Ovary (tissue), 10 donors: ENCODE measurements at places on chromosomes 2 and 18.
A peak's percentile ranks its signal among the peaks of the same experiment; 100 is the strongest.

DNA sequence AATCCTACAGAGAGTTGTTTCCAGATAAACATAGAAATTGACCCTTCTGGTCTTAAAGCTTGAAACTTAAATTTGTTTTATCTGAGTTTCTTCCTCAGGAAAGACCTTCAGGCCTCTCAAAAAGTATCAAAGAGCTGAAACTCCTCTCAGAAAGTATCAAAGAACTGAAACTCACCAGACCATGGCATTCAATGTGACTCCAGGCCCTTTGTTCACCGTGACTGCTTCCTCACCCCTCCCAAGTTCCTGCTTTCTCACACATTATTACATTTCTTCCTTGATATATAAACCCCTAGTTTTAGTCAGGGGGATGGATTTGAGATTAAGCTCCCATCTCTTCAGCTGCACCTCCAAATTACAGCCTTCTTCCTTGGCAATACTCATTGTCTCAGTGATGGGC is 6.0 kb downstream of the ANKMY1 start:
- no peak for DNase-seq

DNA sequence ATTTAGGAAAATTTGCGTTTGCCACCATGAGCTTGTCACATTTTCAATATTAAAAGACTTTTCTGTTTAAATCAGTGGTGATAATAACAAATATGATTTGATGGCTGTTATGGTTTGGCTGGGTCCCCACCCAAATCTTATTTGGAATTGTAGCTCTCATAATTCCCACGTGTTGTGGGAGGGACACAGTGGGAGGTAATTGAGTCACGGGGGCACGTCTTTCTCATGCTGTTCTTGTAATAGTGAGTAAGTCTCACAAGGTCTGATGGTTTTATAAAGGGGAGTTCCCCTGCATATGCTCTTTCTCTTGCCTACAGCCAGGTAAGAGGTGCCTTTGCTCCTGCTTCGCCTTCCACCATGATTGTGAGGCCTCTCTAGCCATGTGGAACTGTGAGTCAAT is 83.4 kb upstream of the RGPD4 start:
- no peak for DNase-seq

- no peak for DNase-seq
These were observed 195.4 kb downstream of the ZEB2 start for GRCh38 chr2:144324446-144325045.

GRCh38 chr2:208657468-208657867 is 250.9 kb downstream of the PTH2R start:
- DNase-seq: no peak

- DNase-seq: no peak
These were observed 45.7 kb downstream of the QPCT start for GRCh38 chr2:37389989-37390765.

DNA sequence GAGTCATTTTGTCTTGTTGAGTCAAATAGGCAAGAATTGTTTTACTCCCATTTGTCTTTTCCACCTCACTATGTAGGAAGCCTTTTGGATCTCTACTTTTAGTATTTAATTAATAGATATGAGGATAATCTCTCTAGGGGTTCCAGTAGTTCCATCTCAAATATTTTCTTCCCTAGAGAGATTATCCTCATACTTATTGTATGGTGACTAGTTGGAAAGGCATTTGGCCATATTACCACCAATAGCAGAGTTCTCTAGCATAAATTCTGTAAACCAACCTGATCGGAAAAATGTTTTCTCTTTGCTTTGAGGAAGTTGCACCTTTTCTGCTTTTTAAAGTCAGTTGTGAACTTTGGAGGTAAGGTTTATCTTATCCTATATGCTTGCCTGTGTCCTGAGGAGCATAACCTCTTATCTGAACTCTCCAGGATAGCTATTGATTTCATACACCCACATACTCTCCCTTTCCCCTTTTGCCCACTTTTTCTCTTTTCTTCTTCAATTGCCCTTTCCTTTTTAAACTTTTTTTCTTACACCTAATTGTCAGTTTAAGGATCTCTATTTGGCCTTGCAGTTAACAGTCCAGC is 100.8 kb downstream of the GALNT1 start:
- no peak for DNase-seq

DNA sequence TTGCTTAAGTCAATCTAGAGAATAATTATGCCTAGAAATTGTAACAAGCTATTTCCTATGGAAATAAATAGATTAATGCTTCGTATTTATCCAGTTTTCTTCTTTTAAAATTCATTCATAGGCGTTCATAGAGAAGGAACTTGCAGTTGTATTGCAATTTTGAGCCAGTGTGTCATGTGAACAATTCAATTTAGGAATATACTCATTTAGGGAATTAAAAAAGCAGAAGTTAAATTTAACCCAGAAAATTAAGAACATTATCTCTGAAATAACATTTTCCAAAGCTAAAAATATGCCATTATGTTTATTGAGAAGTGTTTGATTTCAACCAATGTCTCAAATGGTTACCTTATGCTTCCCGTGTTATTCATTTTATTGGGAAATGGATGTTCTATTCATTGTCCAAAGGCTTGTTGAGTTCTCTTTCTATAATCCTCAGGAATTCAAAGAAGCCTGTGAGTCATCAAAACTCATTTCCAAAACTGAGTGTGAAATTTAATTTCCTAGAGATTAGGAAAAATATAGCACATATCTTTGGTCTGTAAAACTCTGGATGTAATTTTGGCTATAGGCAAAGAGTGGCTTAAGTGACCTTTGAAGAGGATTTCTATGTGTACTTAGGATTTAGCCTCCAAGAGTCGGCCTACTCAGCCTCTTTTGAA is 99.7 kb downstream of the SLC8A1 start:
- DNase-seq: no peak

- no peak for DNase-seq
These were observed 16.0 kb downstream of the LANCL1 start for GRCh38 chr2:210460322-210461227.

DNA sequence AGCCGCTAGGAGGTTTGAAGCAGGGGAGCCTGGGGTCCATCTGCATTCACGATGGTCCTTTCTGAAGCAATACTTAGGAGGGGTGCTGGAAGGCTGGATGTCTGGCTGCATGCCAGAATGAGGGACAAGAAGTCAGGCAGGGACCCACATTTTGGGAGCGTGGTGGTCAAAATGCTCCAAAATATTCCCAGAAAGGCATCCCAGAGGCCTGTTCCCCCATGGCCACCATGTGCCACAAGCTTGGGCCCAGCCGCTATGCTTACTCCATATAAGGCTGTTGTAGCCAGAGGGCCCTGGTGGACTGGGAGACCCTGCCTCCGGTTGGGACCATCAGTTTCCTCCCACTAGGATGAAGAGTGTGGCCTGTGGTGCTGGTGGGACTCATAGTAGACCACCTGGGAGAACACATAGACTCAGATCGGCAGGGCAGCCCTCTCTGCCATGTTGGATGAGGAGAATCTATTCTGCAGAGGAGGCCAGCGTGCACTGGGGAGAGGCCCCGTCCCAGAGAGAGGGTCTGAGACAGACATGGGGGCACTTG is 3.6 kb upstream of the PROM2 start:
- peak; percentile 12 for DNase-seq

GRCh38 chr2:122749405-122749804 is 994.0 kb downstream of the TSN start:
- no peak for DNase-seq

DNA sequence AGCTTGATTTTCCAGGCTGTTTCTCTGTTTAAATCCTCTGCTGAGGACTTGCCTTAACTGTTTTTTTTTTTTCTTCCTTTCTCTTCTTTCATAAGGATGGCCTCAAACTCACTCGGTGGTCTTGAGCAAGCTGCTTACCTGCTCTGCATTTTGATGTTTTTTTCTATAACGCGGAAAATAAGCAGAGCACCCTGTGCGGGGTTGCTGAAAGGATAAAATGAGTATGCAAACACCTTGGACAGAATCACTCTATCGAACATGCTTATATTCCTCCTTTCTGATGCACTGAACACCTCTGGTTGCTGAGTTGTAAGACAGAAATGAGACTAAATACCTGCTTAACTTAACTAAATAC is 41.1 kb upstream of the DSC1 start:
- no peak for DNase-seq

- DNase-seq: no peak
These were observed 273.3 kb downstream of the PTPRM start for GRCh38 chr18:7840411-7840810.

DNA sequence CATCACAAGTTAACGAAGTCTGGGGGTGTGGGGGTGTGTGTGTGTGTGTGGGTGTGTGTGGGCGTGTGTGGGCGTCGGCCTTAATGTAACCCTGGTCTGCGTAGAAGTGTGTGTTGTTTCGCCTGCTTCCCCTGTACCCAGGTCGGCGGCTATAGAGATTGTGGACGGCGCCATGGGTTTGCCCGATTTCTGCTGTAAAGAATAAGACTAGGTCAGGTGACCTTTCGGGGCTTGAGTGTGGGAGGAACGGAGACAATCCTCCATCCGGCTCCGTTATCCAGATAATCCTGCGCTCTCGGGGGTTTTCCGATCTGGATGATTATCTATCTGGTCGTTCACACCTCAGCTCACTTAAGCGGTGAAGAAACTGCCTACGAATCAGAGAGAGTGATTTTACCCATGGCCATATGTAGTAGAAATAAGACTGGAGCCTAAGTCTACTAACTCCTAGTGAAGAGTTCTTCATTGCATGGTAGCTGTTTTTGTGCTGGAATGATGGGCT is 543 bp downstream of the HADHB start:
- no peak for DNase-seq
